ENCODE measurements at places on chromosomes 6 and 20. TPM values are rescaled to one million over a fixed set of nuclear protein-coding genes. Genes with fewer than 3 reads are reported as not detected.

MAK gene
- total RNA-seq, result under 0.01 TPM

MATN4 gene
- total RNA-seq, result not detected

GRM1 gene
- total RNA-seq, result not detected

SLC22A2 gene
- total RNA-seq, result 3.9 TPM

NMBR gene
- total RNA-seq, result not detected

PNLDC1 gene
- under 0.01 TPM for total RNA-seq

STX11 gene
- 2.2 TPM for total RNA-seq

ZKSCAN8 gene
- 7.7 TPM for total RNA-seq

SIRPB1 gene
- 0.48 TPM for total RNA-seq

Measured in tracheal epithelial cell (primary cell).